Putamen (tissue), 1 donor: ENCODE measurements at places on chromosomes 5 and 9.

GRCh38 chr5:82100303-82101077 is 128.7 kb downstream of the ATG10 start:
- DNase-seq, result no peak

- no peak for DNase-seq
These were observed 70.9 kb downstream of the SH3RF2 start for GRCh38 chr5:146007270-146007669.

DNA sequence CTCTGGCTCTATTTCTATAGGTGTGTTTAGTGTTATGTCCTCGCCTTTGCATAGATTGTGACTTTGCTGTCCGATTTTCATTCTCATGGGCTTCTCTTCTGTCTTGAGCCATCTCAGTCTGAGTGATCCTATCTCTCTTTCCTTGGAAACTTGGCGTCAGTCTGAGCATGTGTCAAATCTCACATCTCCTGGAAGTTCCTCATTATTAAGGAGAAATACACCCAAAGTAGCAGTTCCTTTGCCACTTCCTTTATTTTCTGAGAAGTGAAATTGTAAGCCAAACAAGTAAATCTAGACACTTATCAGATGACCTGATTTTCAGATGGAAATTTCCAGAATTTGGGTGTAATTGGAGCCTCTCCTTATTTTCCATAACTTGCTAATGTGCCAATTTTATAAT is 126.9 kb upstream of the ANKH start:
- DNase-seq, result peak; percentile 37

DNA sequence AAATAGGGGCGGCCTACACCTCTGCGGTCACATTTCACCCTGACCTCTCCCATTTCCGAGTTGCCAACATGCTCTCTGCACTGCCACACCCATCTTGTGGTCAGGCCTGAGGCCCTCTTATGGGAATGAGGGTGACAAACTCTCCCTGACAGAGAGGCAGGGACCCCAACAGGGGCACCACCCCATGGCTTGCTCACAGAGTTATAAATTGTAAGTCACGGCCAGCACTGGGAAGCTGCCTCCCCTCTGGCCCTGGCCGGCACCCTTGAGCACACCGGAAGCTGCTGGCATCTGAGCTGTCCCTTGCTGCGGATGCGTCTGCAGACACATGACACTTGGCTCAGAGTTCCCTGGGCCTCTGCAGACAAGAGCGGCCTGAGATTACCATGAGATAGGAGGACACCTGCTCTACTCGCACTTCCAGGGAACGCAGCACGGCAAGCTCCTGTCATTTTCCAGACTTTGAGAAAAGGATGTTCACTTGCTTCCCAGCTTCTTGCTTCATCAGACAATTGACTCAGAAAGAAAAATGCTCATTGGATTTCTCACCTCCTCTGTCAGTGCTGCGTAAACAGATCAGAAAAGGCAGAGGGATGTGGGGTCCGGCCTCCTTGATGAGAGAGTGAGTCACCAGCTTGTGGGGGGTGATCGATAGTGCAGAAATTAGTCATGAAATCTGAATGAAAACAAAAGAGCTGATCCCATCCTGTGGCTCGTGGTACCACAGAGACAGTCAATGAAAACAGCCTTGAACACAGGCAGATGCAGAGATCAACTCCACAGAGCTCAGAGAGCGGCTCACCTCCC is 269.8 kb downstream of the SYK start:
- no peak for DNase-seq

DNA sequence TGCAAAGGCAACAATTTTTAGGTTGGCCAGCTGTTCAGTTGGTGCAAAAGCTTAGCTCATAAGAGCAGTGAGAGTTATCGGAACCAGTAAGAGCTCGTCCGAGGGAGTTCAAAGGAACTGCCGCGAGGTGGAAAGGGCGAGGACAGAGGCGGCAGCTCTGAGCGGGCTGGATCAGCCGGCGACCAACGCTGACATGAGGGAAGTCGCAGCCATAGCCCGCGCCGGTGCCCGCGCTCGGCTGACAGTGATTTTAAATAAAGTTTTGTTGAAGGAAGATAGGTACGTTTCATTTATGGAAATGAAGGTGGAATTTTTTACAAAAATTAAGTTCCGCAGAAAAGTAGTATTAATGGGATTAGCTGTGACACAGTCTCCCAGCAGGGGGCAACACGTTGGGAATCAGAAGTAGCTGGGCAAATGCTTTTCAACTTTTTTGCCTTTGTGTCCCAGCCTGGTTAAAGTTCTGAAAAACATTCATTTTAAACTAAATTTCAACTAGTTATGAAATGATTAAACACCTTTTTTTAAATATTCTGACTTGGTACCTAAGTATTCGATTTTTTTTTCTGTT is 43.2 kb downstream of the FBXO4 start:
- no peak for DNase-seq

GRCh38 chr5:179839328-179840256 is 18.9 kb downstream of the SQSTM1 start:
- DNase-seq, result no peak

GRCh38 chr5:44242791-44243190 is 146.4 kb downstream of the FGF10 start:
- no peak for DNase-seq

DNA sequence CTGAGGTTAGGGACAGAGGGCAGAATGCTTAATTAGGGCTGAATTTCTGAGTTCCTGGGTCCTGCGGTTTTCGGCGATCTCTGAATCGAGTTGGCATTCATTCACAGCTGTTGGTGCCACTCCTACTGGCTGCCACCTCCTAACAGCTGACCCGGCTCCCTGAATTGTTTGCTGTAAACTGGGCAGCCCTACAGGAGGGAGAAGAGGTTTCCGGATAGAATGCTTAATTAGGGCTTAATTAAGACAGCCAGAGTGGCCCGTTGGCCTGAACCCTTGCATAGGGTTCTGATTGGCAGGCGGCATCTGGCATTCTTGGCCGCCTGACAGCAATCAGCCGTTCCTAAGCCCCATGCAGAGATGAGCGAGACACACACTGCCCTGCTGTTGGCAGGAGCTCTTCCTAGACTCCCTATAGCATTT is 25.7 kb downstream of the FRMPD1 start:
- peak; percentile 61 for DNase-seq

DNA sequence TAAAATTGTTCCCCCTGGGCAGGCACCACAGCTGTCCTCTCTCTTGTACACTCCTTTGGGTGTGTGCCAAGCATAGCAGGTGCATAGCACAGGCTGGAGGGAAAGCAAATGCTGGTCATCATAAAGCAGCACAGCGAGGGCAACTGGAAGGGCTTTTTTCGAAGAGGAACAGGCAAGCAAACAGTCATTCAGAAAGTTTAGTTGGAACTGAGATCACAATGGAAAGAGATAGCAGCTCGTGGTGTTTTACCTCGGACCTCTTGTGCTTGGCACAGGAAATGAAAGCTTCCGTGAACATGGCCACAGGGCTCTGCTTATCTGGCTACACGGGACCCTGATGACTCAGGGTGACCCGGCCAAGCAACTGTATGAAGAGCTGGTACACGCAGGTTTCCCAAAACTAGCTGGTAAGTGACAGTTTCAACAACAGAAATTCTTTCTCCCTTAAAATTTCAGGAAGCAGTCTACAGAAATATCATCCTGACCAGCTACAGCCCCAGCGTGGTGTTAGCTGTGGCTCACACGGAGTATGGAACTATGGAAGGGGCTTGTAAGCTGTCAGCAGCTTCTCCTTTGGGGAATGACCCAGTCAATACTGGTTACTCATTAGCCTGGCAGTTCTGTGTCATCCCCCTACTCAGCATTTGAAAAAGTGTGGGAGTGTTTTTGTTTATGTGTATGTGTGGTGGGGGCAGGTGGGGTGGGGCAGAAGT is 48.1 kb downstream of the POC5 start:
- DNase-seq, result no peak

DNA sequence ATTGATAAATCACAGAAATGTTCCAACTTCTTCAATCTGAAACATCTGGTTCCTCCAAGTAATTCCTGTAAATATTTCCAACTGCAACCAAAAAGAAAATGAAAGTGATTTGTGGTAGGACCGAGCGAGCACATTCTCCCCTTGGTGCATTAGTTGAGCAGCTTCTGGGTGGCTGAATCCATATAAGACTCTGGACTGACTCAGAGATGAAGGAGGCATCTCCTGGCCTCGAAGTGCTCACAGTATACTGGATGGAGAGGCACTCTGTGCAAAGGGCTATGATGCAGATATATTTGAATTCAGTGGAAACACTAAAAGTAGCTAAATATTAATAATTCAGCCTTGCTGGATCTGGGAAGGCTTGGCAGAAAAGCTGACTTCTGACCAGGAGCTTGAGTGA is 265.0 kb downstream of the MARCHF11 start:
- DNase-seq, result no peak

DNA sequence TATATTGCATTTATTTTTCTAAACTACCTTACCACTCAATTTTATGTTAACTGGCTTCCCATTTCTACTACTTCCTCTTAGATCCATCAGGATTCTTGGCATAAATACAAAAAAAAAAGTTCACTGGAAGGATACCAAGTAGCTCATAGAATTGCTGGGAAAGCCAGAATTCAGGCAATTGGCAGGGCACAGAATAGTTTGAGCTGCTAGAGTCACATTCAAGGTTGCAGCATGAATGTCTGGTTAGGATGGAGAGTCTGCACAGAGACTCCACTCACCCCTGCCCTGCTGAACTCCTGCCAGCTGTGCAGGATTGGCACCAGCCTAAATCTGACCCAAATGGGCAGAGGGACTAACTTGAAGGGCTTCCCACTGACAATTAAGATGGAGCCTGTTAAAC is 4.9 kb upstream of the AMACR start:
- DNase-seq, result no peak

- no peak for DNase-seq
These were observed 471.7 kb upstream of the RORB start for GRCh38 chr9:74025402-74025925.

GRCh38 chr5:33257807-33258429 is 182.8 kb upstream of the TARS1 start:
- no peak for DNase-seq

GRCh38 chr9:134177624-134178393 is 13.4 kb upstream of the RNU6ATAC start:
- no peak for DNase-seq

DNA sequence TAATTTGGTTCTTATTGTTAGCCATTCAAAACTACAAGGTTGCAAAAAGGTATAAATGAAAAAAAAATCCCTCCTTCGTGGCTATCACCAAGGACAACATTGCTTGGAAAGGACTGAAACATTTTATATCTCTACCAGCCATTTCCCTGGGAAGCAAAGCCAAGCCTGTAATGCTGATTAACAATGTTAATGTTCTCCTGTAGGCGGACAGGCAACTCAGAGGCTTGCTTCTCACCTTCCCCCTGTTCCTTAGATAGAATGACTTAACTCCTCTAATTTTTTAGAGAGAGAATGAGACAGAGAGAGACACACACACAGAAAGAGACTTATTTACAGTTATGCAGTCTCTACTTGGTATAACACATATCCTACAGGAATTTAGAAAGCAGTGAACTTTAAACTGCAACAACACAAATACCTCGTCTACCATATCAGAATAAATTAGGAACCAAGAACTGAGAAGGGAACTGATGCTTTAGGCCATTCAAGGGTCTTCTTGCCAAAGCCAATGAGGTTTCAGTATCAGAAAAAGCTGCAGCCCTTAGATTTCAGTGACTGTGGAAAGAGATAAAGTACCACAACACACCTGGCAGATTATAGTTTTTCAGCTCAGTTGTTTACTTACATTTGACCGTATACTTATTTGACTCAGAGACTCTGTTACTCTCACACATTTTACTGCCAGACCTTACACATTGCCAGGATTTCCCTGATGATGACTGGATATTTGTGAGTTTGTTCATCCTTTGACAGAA is 20.9 kb upstream of the MAN2A1 start:
- DNase-seq, result peak; percentile 58

GRCh38 chr9:104993291-104993963 is 65.5 kb upstream of the ABCA1 start:
- peak; percentile 72 for DNase-seq

GRCh38 chr5:3596857-3597166 is 1.2 kb downstream of the IRX1 start:
- DNase-seq, result no peak

DNA sequence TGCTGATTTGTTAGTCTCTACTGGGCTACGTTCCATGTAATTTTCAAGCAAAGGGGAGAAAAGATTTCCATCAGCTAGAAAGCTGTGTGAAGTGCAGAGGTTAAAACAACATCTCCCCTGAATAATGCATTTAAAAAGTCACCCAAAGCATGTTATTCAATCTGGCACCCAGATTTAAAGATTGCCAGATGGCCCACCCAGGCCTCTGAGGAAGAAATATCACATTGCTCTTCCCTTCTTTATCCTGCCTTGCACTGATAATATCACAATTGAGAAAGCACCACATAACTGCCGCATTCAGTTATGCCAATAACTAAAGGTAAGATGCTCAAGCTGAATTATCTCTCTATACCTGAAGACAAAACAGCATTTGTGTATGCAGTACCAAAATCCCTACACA is 119.4 kb upstream of the PUM3 start:
- no peak for DNase-seq

GRCh38 chr5:98771382-98772109 is 1.9 kb upstream of the RGMB start:
- peak; percentile 88 for DNase-seq
